ENCODE measurements at places on chromosomes 2 and 18. TPM values are rescaled to one million over a fixed set of nuclear protein-coding genes. Genes with fewer than 3 reads are reported as not detected.

GRCh38 chr2:65361623-65362022, 70.8 kb downstream of the SPRED2 start:
- H3K4me3 ChIP-seq = no peak overlapping the region
- H3K27me3 ChIP-seq = peaks cover 2% of the 10 kb centered on the region
- H3K27ac ChIP-seq = peak overlapping the region; percentile 29

DNA sequence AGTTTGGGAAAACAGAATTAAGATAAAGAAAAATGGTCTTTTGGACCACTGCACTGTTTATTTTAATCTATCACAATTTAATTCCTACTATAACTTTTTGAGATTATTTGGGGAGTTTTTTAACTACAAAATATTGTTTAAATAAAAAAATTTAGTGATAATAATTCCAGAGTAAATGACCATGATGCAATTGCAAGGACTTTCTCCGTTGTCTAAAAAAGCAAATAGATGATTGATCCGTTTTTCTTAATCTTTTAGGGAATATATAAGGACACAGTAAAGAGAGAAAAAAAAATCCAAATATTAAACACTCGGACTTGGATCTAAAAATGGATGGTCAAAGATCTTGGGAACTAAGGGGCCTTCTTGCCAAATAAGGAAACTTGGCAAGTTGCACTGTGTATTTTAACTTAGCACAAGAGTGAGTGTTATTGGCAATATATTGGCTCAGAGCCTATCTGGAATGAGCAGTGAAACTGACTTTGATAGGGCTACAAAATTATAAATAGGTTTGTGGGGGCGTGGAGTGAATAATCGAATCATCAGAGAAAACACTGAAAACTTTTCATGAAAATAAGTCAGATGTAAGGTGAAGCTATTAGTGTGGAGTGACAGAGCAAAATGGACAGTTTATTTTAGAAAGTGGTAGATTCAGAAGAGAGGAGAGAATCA, 2.0 kb downstream of the MAP3K20 start:
- H3K27ac ChIP-seq = no peak overlapping the region
- peaks cover 12% of the 10 kb centered on the region for H3K27me3 ChIP-seq
- peaks cover 25% of the 10 kb centered on the region for H3K4me1 ChIP-seq
- H3K4me3 ChIP-seq = peak overlapping the region; percentile 82

GRCh38 chr2:114354199-114354598, 88.2 kb upstream of the DPP10 start:
- no peak for DNase-seq
- H3K36me3 ChIP-seq = no peaks in the 10 kb centered on the region
- no peak overlapping the region for H3K27ac ChIP-seq
- H3K27me3 ChIP-seq = no peaks in the 10 kb centered on the region

- no peak for DNase-seq
- H3K4me1 ChIP-seq = peaks cover 39% of the 10 kb centered on the region
- no peak overlapping the region for H3K4me3 ChIP-seq
- no peaks in the 10 kb centered on the region for H3K27me3 ChIP-seq
- peaks cover 62% of the 10 kb centered on the region for H3K36me3 ChIP-seq
Observed at GRCh38 chr18:77039196-77040130, 93.1 kb downstream of the MBP start.

- H3K27me3 ChIP-seq = peaks cover 6% of the 10 kb centered on the region
- H3K4me1 ChIP-seq = peaks cover 30% of the 10 kb centered on the region
- DNase-seq = peak; percentile 93
- peak overlapping the region; percentile 97 for H3K27ac ChIP-seq
Observed at GRCh38 chr2:134917888-134918525, 615 bp upstream of the CCNT2 start.

DNA sequence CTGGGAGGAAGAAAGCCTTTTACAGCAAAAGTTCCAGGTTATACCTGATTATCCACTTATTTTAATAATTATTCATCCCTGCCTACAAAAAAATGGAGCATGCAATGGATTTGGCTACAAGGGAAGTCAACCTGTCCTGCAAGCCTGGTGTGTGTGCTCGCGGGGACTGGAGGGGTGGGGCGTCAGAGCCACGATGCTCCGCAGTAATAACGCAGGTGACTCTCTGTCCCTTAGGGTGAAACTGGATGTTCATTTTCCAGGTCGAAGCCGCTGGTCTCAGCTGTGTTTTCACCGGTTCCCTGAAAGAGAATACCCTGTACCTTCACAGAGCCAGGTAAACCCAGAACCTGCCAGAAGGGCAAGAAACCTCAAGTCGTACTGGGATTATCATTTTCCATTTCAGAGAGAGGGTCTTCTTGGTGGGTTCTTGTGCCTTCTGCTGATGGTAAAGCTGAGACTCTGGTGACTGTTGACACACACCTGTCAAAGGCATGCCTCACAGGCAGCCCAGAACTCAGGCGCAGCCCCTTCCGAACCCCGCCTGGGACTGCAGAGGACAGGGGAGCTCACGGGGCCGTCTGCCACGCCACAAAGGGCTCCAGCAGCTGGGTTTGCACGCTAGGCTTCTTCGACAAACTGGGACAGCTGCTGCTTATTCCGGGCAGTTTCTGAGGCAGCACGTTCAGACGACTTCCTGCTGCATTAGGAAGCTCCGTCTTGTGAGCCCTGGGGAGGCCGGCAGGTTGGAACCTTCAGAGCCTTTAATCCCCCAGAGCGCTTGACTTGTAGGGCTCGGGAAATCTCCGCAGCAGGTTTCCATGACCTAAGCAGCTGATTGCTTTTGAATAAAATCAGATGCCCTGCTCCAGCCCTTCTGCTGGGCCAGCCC, 58.6 kb downstream of the KCNG2 start:
- no peak overlapping the region for H3K4me3 ChIP-seq
- H3K27me3 ChIP-seq = peaks cover 2% of the 10 kb centered on the region
- H3K36me3 ChIP-seq = no peaks in the 10 kb centered on the region
- H3K27ac ChIP-seq = no peak overlapping the region
- peak; percentile 24 for DNase-seq

- H3K4me3 ChIP-seq = no peak overlapping the region
- peaks cover 2% of the 10 kb centered on the region for H3K36me3 ChIP-seq
- peaks cover 39% of the 10 kb centered on the region for H3K27me3 ChIP-seq
- no peak for DNase-seq
Observed at GRCh38 chr2:144521686-144522085, 1.8 kb upstream of the ZEB2 start.

GRCh38 chr18:9217743-9218451, 81.3 kb downstream of the ANKRD12 start:
- H3K4me1 ChIP-seq = peaks cover 2% of the 10 kb centered on the region
- DNase-seq = no peak
- no peaks in the 10 kb centered on the region for H3K27me3 ChIP-seq

- peaks cover 6% of the 10 kb centered on the region for H3K27me3 ChIP-seq
- no peaks in the 10 kb centered on the region for H3K4me1 ChIP-seq
Observed at GRCh38 chr18:44943311-44943881, 262.7 kb downstream of the SETBP1 start.

DNA sequence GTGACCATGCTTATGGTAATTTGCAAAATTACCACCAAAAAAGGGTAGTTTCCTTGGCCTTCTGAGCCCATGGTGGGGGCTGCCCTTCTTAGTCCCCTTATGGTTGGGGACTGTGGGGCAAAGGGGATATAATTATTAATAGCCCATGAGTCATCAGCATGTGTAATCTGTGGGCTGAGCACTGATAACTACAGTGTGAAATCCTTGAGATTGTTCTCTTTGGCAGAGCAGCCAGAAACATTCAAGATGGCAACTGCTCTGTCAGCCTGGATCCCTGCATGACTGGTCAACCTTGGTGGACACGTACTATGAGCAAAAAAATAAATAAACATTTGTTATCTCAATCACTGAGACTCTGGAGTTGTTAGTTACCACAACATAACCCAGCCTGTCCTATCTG, 61.3 kb downstream of the MGAT4A start:
- H3K4me1 ChIP-seq = peaks cover 44% of the 10 kb centered on the region
- no peak for DNase-seq
- H3K27me3 ChIP-seq = no peaks in the 10 kb centered on the region
- H3K4me3 ChIP-seq = no peak overlapping the region
- H3K36me3 ChIP-seq = peaks cover 91% of the 10 kb centered on the region
- no peak overlapping the region for H3K27ac ChIP-seq

- H3K27ac ChIP-seq = no peak overlapping the region
- DNase-seq = no peak
- H3K36me3 ChIP-seq = peaks cover 34% of the 10 kb centered on the region
- no peak overlapping the region for H3K4me3 ChIP-seq
- no peaks in the 10 kb centered on the region for H3K27me3 ChIP-seq
Observed at GRCh38 chr2:47065771-47066380, 89.2 kb downstream of the STPG4 start.

DNA sequence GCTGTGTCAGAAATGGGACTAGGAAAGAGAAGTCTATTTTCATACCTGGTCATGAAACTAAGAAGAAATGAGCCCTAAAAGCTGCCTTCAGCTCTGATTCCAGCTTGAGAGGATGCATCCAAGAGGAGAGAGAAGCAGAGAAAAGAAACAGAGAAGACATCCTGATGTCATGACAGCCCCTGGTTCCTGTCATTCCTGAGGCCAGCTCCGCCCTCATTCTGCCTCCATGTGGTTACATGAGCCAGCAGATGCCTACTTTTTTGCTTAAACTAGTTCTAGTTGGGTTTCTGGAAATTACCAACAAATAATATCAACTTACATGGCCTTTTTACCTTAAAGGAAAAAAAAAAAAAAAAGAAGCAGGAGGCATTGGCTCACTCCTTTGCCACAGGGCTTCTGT, 14.1 kb upstream of the ACKR3 start:
- no peaks in the 10 kb centered on the region for H3K27me3 ChIP-seq
- H3K4me3 ChIP-seq = no peak overlapping the region
- DNase-seq = no peak
- H3K27ac ChIP-seq = peak overlapping the region; percentile 81
- H3K4me1 ChIP-seq = peaks cover 76% of the 10 kb centered on the region
- H3K36me3 ChIP-seq = peaks cover 65% of the 10 kb centered on the region

The POTEC gene
- not detected for total RNA-seq

The INO80C gene
- 19.4 TPM for total RNA-seq

The ANKRD30B gene
- total RNA-seq = not detected

The ZDBF2 gene
- 4.3 TPM for total RNA-seq

The E2F6 gene
- total RNA-seq = 8.4 TPM

The STON1 gene
- total RNA-seq = 1.9 TPM

Data from activated CD8-positive, alpha-beta T cell treated with anti-CD3 and anti-CD28 coated beads, Interleukin-2, amount 10 ng/mL, durations not matched to agents 7 days and 5 days (primary cell).